ENCODE measurements at places on chromosomes 6 and 20. TPM values are rescaled to one million over a fixed set of nuclear protein-coding genes. Genes with fewer than 3 reads are reported as not detected.

DNA sequence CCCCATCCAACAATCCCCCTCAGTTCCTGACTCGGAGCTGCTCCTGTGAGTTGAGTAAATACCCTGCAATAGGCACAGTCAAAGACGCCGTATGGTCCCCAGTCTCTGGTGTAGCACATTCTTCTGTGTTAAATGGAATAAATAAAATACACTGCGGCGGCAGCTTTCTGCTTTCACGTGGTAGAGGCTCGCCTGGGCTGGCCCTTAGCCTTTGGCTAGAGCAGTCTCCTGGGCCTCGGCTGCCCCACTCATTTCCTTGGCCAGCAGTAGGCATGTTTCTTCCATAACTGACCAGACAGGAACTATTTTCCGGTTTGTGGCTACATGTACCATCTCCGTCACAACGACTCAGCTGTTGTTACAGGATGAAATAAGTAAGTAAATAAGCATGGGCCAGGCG lies 20.7 kb downstream of the SERPINB6 start:
- no peaks in the 10 kb centered on the region for H3K27me3 ChIP-seq
- DNase-seq, result no peak
- H3K4me3 ChIP-seq, result no peak overlapping the region
- H3K27ac ChIP-seq, result no peak overlapping the region
- H3K4me1 ChIP-seq, result peaks cover 7% of the 10 kb centered on the region

- no peak for DNase-seq
- H3K27ac ChIP-seq, result no peak overlapping the region
- peaks cover 47% of the 10 kb centered on the region for H3K36me3 ChIP-seq
- H3K4me1 ChIP-seq, result peaks cover 10% of the 10 kb centered on the region
- no peaks in the 10 kb centered on the region for H3K27me3 ChIP-seq
Observed at GRCh38 chr6:106286746-106287145, 38.8 kb downstream of the ATG5 start.

DNA sequence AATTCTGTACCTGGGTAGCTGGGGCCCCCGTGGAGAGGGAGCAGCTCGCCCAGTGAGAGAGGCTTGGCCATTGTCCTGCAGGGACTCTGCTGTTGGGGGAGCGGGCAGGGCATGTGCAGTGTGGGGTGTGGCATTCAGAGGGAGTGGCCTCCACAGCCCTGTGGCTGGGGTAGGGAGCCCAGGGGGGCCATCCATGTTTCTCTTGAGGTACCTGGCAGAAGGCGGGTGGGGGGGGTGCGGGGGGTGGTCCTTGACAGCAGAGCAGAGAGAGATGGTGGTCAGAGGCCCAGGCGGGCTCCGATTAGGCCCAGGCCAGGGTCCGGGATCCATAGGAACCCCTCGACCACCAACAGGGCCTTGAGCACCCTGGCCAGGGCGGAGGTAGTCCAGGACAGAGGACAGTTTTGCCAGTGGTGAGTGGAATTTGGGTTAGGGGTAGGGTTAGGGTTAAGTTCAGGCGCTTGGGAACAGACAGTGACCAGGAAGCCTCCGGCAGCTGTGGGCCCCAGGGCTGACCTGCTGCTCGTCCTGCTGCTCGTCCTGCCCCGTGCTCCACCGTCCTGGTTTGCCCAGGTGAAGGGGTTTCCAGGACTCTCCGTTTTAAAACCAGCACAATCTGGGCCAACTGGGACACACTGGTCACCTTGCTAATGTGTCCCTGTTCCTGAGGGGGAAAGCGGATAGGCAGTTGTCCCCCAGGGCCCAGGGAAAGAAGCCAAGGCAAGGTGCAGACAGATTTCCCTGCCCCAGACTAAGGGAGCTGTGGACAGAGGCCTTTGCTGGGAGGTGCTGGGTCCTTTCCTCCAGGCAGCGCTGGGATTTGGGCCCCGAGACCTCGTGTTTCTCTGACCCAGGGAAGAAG lies 24.8 kb upstream of the MYT1 start:
- peak; percentile 13 for DNase-seq
- H3K36me3 ChIP-seq, result no peaks in the 10 kb centered on the region
- H3K4me1 ChIP-seq, result no peaks in the 10 kb centered on the region
- H3K4me3 ChIP-seq, result no peak overlapping the region

DNA sequence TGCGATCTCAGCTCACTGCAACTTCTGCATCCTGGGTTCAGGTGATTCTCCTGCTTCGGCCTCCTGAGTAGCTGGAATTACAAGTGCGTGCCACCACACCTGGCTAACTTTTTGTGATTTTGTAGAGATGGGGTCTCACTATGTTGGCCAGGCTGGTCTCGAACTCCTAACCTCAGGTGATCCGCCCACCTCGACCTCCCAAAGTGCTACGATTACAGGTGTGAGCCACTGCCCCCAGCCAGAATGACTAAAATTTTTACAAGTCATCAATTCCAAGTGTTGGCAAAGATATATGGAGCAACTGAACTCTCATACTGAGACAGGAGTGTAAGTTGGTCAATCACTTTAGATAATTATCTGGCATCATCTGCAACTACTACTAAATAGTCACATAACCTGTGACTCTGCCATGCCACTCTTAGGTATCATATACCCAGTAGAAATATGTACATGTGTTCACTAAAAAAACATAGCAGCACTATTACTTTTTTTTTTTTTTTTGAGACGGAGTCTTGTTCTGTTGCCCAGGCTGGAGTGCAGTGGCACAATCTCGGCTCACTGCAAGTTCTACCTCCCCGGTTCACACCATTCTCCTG lies 3.0 kb downstream of the EIF6 start:
- peaks cover 17% of the 10 kb centered on the region for H3K36me3 ChIP-seq
- H3K27me3 ChIP-seq, result no peaks in the 10 kb centered on the region
- no peak overlapping the region for H3K27ac ChIP-seq

DNA sequence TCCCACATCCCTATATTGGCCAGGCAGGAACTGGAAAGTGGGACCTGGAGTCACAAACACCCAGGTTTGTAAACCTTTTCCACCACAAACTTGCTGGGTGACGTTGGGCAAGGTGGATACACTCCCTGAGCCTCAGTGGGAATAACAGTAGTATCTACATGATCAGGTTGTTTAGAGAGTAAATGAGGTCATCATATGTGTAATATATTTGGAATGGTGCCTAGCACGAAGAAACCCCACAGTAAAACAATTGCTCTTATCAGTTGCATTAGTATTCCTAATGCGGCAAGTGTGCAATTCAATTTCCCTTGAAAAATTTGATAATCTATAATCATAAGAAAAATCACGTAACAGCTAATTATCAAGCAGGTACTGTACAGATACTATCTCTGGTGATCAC lies 51.9 kb downstream of the HIVEP2 start:
- DNase-seq, result no peak
- peaks cover 32% of the 10 kb centered on the region for H3K4me1 ChIP-seq
- no peak overlapping the region for H3K4me3 ChIP-seq

- H3K4me3 ChIP-seq, result no peak overlapping the region
- H3K4me1 ChIP-seq, result peaks cover 4% of the 10 kb centered on the region
- DNase-seq, result no peak
- H3K27me3 ChIP-seq, result peaks cover 29% of the 10 kb centered on the region
- no peaks in the 10 kb centered on the region for H3K36me3 ChIP-seq
Observed at GRCh38 chr6:151176911-151177770, 62.6 kb upstream of the AKAP12 start.

DNA sequence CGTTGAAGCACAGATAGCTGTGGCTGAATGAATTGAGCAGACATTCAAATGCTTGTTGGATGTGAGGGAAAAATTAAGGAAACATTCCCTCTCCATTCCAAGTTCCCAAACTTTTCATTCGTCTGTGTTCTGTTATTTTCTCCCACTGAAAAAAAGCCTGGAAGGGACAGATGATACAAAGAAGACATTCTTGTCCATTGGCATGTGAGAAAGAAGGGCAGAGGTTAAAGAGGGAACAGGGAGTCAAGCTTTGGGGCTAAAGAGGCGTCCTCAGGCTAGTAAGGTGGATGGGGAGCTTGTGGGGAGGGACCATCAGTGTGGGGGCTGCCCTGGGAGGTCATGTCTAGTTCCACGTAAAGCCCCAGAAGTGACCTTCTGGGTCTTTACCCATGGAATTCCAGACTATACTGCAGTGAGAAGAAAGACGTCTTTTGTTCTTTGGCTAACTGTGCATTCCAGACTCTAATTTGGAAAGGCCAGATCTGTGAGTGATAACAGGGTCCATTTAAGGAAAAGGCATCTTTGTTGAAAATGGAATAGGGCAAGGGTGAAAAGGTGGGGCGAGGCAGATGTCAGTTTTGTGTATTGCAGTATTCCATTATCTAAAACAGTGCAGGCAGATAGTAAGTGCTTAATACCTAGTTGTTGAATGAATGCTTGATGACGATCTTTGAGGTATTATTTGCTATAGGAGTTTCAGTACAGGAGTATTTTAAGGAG lies 117.5 kb downstream of the SOX4 start:
- no peaks in the 10 kb centered on the region for H3K4me1 ChIP-seq
- H3K27ac ChIP-seq, result no peak overlapping the region
- H3K27me3 ChIP-seq, result no peaks in the 10 kb centered on the region
- no peak overlapping the region for H3K4me3 ChIP-seq

DNA sequence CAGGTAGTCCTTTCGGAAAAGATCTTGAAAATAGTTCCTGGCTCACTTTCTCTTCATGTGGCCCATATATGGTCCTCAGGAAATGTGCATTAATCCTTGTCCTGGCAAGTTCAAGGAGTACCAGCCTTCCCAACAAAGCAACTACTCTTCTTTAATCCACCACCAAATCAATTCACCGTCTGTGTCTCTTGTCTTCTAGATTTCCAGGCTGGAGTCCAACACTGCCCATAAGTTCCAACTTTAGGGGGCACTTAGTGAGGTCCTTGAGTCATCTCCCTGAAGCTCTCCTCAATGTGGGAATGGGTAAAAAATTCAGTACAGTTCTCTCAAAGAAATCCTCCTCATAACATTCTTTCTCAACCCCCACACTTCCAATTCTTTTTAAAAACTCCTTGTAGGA lies 6.9 kb upstream of the DAAM2 start:
- no peaks in the 10 kb centered on the region for H3K36me3 ChIP-seq
- DNase-seq, result no peak
- no peak overlapping the region for H3K4me3 ChIP-seq
- peaks cover 6% of the 10 kb centered on the region for H3K27me3 ChIP-seq

GRCh38 chr6:154187203-154187602 lies 148.2 kb downstream of the OPRM1 start:
- H3K36me3 ChIP-seq, result peaks cover 56% of the 10 kb centered on the region
- H3K4me3 ChIP-seq, result no peak overlapping the region
- no peaks in the 10 kb centered on the region for H3K27me3 ChIP-seq
- no peak overlapping the region for H3K27ac ChIP-seq

DNA sequence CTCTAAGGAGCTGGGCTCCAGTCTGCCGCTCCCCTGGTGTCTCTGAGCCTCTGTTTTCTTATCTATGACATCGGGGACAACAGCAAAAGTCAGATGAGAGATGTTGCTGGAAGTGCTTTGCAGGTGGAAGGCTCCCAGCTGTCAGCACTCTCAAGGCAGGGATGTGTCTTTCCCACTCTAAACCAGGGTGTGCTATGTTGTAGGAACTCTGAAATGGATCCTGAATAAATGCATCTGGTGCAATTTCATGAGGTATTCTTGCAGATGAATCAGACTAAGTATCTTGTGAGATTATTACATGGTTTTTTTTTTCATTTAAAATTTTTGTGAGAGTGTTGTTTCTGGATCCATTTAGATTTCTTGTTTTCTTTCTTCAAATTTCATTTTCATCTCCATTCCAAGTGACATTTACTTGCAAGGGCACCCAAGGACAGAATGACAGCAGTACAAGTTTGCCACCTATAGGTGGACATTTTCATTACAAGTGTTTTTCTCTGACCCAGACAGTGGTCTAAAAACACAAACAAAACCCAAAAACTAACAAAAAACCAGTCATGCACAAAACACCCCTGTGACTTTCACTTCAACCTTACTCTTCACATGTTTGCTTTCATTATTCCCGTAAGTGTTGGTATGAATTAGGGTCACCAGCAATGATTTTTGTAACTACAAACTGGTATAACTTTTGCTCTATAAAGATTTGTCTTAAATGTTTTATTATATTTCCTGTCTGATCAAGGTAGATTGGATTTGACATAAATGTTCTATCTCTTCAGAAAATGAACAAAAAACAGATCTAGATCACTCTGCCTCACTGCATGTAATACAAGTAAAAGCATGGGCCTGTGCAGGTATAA lies 14.7 kb upstream of the SIM1 start:
- no peaks in the 10 kb centered on the region for H3K36me3 ChIP-seq
- peaks cover 6% of the 10 kb centered on the region for H3K27me3 ChIP-seq
- no peak overlapping the region for H3K27ac ChIP-seq
- H3K4me1 ChIP-seq, result no peaks in the 10 kb centered on the region

GRCh38 chr6:39808964-39809363 lies 16.8 kb downstream of the DAAM2 start:
- H3K36me3 ChIP-seq, result no peaks in the 10 kb centered on the region
- H3K4me3 ChIP-seq, result no peak overlapping the region
- no peak overlapping the region for H3K27ac ChIP-seq
- no peaks in the 10 kb centered on the region for H3K4me1 ChIP-seq

DNA sequence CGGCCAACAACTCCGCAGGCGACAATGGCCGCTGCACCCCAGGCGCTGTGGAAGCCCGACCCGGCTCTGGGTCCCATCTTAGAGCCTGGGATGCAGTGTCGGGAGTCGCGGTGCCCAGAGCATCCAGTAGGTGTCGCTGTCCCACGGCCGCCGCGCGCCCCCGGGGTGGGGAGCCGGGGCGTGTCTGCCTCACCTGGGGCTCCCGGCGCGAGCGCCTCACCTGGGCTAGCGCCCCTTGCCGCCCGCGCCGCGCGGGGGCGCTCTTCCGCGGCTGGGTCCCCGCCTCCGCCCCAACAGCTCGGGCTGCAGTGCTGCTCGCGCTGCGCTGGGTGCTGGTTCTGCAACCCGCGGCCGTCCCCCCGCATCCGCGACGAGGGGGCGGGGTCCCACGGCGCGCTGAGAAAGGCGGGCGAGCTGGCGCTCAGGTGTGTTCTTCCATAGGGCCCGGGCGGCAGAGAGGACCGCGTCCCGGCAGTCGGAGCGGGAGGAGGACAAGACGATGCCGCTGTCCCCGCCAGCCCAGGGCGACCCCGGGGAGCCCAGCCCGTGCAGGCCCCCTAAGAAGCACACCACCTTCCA lies at the start of gene CRYBG1:
CRYBG1 (plus strand) TSS at position 308 of the 579 bp plus-strand sequence; CDS start at position 500, 192 bp downstream.
- DNase-seq, result peak; percentile 84
- H3K4me3 ChIP-seq, result peak within 1 kb of the TSS; percentile 76
- peaks cover 8% of the 10 kb centered on the region for H3K4me1 ChIP-seq
- H3K36me3 ChIP-seq, result no peaks in the 10 kb centered on the region
- no peak within 1 kb of the TSS for H3K27ac ChIP-seq

DNA sequence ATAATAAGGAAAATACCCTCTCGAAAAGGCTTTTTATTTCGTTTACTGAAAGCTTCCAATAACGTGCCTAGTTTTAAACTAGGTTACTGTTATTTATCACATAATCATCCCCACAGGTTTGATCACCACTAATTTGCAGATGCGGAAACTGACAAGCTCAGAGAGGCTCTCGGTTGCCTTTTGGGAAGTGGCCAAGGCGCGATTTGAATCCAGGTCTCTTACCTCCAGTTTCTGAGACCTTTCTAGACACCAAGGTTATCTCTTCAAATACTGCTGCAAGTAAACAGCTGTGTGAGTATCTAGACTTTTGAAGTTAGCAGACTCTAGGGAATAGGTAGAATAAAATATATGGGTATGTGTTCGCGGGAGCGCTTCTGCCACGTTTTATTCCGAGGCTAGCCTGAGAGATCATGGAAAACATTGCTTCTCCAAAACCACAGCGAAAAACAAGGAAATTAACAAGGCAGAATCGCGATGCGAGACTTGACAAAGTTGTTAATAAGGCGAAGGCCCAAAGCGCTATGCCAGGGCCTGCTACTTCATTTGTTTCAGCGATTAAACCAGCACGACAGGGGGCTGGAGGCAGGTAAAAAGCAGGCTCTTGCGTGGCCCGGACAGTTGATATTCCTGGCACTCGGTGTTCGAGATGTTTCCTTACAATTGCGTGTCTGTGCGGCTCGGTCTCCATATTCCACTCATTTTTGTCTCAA lies 1.8 kb upstream of the JARID2 start:
- peaks cover 7% of the 10 kb centered on the region for H3K4me1 ChIP-seq

The ANGPT4 gene
- not detected for total RNA-seq

The CRISP3 gene
- total RNA-seq, result not detected

The TLDC2 gene
- not detected for total RNA-seq

The PTPRT gene
- total RNA-seq, result not detected

The GNRH2 gene
- 1.6 TPM for total RNA-seq

The COL12A1 gene
- not detected for total RNA-seq

The CDH4 gene
- 0.14 TPM for total RNA-seq
